Activated T-helper 17 cell treated with anti-CD3 and anti-CD28 coated beads, Interleukin-2, amount 50 U/mL, for 72 hours (primary cell): ENCODE measurements at places on chromosomes 6 and 20. TPM values are rescaled to one million over a fixed set of nuclear protein-coding genes. Genes with fewer than 3 reads are reported as not detected.

DNA sequence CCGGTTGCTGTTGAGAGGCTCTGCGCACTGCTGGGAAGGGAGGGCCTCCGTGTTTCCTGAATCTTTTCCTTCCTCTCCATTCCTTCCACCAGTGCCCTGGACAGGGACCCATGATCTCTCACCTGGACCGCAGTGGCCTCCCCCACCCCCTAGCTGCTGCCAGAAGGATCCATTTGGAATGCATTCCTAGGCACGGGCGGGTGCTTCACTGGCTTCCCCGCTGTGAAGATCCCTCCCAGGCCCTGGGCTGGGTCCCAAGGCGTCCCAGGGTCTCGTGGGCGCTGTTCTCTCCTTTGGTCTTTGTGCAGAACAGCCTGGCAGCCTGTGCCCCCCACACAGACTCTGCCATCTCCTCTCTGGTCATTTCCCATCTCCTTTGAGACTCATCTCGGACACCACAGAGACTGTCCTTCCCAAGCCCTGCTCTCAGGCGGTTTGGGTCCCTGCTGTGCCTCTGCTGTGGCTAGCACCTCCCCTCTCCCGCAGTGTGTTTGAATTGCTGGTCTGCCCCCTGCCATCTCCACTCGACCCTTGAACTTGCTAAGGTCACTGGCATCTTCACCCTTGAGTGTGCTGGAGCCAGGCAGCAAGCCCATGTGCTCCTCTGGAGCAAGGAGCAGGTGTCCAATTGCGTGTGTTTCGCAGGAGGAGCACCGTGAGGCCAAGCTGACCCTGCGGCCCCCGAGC lies 59.0 kb downstream of the TCP11 start:
- no peaks in the 10 kb centered on the region for H3K4me1 ChIP-seq
- H3K36me3 ChIP-seq, result peaks cover 28% of the 10 kb centered on the region
- no peak for ATAC-seq
- H3K27ac ChIP-seq, result no peak overlapping the region
- no peak overlapping the region for H3K4me3 ChIP-seq
- H3K27me3 ChIP-seq, result no peaks in the 10 kb centered on the region

Gene TMEM30A
- total RNA-seq, result 81.7 TPM

DNA sequence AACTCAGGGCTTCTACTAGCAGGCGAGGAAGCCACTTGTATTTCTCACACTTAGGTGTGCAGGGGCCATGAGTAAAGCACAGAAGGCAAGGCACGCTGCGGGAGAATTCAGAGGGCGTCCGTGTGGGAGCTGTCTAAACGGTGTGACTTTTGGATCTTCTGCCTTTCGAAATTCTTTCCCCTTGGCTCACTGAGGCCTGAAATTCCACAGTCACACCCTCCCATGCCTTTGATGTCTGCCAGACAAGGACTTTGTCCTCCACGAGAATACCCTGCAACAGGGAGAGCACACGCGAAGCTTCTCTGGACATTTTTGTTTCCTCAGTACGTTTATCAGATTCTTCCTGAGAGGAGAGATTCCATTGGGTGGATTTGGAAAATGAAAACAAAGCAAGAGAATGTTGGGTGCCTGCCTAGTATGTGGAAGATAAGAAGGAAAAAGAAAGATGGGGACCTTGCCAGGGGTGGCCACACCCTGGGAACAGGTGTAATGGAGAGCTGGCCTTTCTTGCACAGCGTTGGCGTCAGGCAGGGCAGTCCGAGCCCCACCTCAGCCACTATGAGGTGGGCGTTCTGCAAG lies 235.7 kb downstream of the MYLK4 start:
- no peak overlapping the region for H3K4me3 ChIP-seq
- no peaks in the 10 kb centered on the region for H3K36me3 ChIP-seq
- ATAC-seq, result no peak
- peaks cover 34% of the 10 kb centered on the region for H3K27me3 ChIP-seq

DNA sequence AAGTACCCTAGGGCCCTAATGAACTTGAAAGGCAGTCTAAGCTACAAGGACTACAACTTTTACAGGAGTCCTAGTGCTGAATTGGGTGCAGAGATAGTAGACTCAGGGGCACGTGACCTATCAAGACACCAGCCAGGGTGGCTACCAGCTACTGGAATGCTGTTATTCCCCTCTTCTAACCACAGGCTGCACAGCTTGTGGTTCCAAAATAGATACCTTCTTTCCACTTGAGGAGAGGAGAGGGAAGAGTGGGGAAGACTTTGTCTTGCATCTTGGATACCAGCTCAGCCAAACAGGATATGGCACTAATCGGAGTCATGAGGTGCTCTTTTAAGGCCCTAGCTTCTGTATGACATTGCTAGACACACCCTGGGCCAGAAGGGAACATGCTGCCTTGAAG lies 60.0 kb upstream of the MTRF1L start:
- no peaks in the 10 kb centered on the region for H3K4me1 ChIP-seq
- H3K36me3 ChIP-seq, result no peaks in the 10 kb centered on the region
- ATAC-seq, result no peak
- no peak overlapping the region for H3K4me3 ChIP-seq

- no peaks in the 10 kb centered on the region for H3K27me3 ChIP-seq
- H3K4me3 ChIP-seq, result no peak overlapping the region
- no peaks in the 10 kb centered on the region for H3K4me1 ChIP-seq
Observed at GRCh38 chr6:78593898-78594667, 273.3 kb upstream of the IRAK1BP1 start.

Gene SEL1L2
- total RNA-seq, result not detected

- no peaks in the 10 kb centered on the region for H3K36me3 ChIP-seq
- ATAC-seq, result peak; percentile 97
- H3K27me3 ChIP-seq, result no peaks in the 10 kb centered on the region
- H3K27ac ChIP-seq, result peak overlapping the region; percentile 69
Observed at GRCh38 chr6:3324262-3324942, 65.7 kb downstream of the PSMG4 start.

DNA sequence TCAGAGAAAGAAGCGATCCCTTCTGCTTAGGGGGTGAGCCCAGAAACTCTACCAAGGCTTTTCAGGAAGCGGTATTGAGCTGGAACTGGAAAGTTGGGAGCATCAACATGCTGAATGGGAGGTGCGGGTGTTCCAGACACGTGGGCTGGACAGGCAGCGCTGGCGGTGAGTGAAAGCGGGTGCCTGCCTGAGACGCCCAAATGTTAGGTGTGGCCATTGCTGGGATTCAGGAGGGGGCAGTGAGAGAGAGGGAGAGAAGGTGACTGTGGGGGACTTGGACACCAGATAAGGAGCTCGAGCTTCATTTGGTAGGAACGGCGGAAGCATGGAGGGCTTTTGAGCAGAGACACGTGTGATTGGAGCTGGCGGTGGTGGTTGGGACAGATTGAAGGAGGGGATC lies 157.7 kb downstream of the ZDHHC14 start:
- no peak overlapping the region for H3K4me3 ChIP-seq
- H3K4me1 ChIP-seq, result peaks cover 23% of the 10 kb centered on the region
- no peaks in the 10 kb centered on the region for H3K36me3 ChIP-seq
- H3K27me3 ChIP-seq, result no peaks in the 10 kb centered on the region

- ATAC-seq, result no peak
- H3K27me3 ChIP-seq, result peaks cover 8% of the 10 kb centered on the region
- no peaks in the 10 kb centered on the region for H3K36me3 ChIP-seq
- no peak overlapping the region for H3K27ac ChIP-seq
- no peaks in the 10 kb centered on the region for H3K4me1 ChIP-seq
Observed at GRCh38 chr6:46925563-46926253, 4.0 kb upstream of the ADGRF5 start.

- H3K36me3 ChIP-seq, result peaks cover 6% of the 10 kb centered on the region
- peaks cover 8% of the 10 kb centered on the region for H3K27me3 ChIP-seq
- no peaks in the 10 kb centered on the region for H3K4me1 ChIP-seq
- peak overlapping the region; percentile 96 for H3K27ac ChIP-seq
Observed at GRCh38 chr20:23419995-23420901, 1.0 kb downstream of the NAPB start.

DNA sequence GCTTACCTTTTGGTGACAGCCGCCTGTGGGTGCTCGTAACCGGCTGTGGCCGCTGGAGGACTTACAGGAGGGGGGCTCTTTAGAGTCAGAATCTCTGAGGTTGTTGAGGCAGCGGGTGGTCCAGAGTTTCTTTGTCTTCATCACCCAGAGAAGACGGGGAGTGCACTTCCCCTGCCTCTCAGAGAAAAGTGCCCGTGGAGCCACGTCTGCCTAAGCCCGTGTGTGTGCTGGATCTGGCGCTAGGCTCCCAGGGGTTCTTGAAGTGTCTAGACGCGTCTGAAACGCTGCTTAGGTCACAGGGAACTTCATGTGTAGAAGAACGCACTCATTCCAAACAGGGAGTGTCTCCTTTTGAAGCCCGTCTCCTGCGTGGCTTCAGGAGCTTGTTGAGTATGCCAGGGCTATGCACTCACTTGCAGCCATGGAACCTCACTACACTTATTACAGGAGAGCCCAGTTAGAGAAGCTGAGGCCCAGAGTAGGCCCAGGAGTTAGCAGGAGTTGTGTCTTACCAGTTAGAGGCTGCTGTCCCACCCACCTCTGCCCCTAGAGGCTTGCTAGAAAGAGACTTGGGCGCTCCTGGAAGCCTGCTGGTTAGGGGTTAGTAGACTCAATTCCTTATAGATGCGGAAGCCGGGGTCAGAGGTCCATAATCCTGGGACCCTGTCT lies 1.3 kb downstream of the LSM14B start:
- no peak for ATAC-seq
- peak overlapping the region; percentile 62 for H3K27ac ChIP-seq
- H3K36me3 ChIP-seq, result peaks cover 47% of the 10 kb centered on the region
- no peaks in the 10 kb centered on the region for H3K27me3 ChIP-seq

DNA sequence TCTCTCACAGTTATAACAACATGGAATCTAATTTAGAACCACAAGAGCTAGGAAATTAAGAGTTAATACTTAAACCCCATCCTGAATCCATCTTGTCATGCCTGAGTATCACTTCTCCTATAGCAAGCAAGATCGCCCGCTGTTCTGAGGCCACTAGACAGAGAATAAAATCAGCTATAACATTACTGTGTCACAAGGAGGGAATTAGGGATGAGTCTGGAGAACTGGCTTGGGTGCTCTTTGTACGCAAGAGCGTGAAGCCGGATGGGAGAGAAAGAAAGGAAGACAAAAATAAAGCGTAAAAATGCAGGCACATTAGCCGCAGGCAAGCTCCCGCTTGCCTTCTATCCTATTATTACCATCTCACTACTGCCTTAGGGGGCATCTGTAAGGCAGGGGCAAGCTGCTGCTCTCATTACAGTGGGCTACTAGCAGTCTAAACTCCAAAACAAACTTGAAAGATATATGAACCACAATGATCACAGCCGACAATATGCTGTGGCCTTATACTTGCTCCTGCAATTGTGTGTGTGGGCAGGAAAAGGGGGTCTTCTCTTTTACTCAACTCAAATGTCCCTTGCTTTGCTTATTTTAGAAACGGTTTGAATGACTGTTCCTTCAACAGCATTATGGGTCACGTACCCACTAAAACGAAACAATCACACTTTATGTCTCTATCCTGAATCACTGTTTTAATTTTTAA lies 81.9 kb downstream of the GJA10 start:
- no peak for ATAC-seq
- H3K36me3 ChIP-seq, result peaks cover 41% of the 10 kb centered on the region
- peak overlapping the region; percentile 23 for H3K27ac ChIP-seq
- H3K27me3 ChIP-seq, result no peaks in the 10 kb centered on the region
- H3K4me1 ChIP-seq, result peaks cover 26% of the 10 kb centered on the region

DNA sequence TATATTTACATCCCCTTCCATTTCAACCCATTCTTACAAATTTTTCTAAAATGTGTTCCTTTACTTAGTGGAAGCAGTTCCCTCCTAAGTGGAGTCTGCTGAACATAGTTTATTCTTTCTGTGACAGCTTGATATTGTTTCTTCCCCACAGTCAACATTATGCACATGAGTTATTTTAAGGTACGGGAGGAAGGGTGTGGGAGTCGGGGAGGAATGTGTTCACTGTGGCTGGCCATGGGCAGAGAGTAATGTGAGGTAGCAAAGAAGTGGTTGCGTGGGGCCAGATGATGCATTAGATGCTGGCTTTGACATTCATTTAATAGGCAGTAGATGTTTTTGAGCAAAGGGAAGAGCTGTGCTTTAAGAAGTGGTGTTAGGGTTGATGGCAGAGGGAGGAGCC lies 98.5 kb downstream of the ARMC2 start:
- no peaks in the 10 kb centered on the region for H3K36me3 ChIP-seq
- no peak for ATAC-seq
- H3K4me1 ChIP-seq, result peaks cover 12% of the 10 kb centered on the region
- H3K27me3 ChIP-seq, result no peaks in the 10 kb centered on the region
- H3K27ac ChIP-seq, result no peak overlapping the region

Gene SPTLC3
- total RNA-seq, result not detected

GRCh38 chr20:57514273-57514751 lies 10.6 kb downstream of the CTCFL start:
- H3K27ac ChIP-seq, result no peak overlapping the region
- no peaks in the 10 kb centered on the region for H3K4me1 ChIP-seq
- ATAC-seq, result no peak

DNA sequence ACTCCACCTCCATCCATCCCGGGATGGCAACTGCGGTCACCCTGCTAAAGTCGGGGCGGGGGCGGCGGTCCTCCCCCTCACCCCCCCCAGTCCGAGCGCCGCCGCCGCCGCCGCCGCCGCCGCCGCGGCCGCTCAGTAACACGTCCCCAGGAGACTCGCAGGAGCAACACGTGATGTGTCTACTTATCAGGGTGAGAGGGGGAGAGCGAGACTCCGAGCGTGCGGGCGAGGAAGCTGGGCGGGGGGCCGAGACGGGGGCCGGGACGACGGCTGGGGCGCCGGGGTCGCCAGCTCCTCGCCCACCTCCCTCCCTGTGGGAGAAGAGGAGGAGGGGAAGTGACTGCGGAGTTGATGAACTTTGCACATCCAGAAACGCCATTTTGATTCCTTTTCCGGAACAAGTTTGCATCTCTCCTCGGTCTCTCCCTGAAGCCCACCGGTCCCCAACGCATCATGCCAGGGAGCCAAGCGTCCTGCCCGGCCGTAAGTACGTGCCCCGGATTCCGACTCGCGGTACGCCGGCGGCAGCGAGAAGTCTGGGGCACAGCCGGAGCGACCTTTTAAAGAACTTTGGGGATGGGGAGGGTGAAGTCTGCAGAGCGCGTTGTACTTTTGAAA lies at the start of gene RREB1:
Gene RREB1 (plus strand): TSS at position 384 of the 618 bp plus-strand sequence. CDS start 73,951 bp downstream, outside the sequence.
- peak within 1 kb of the TSS; percentile 88 for H3K4me3 ChIP-seq
- peaks cover 37% of the 10 kb centered on the region for H3K4me1 ChIP-seq
- ATAC-seq, result peak; percentile 67
- peaks cover 15% of the 10 kb centered on the region for H3K36me3 ChIP-seq
- H3K27me3 ChIP-seq, result no peaks in the 10 kb centered on the region

Gene TRAPPC3L
- total RNA-seq, result not detected

Gene TAGAP
- 11.7 TPM for total RNA-seq
